NCI-H2107 (cell line): ENCODE measurements at places on chromosomes 12 and 14.

DNA sequence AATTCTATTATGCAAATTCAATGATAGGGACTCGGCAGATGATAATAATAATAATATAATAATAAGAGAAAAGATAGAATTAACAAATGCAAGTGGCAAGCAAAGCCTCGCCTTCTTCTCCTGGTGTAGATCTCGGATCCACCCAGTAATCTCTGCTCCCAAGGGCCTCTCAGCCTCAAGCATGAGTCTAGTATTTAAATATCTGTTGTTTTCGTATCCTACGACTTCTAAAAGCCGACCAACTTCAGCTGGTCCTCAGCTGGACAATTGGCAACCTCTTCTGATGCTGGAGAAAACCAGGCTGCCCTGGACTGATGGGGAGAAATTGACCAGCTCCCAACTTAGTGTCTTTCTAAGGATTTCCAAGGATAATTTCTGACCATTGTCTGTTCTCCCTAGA, 14.0 kb upstream of the MAP1LC3B2 start:
- DNase-seq, result no peak

GRCh38 chr14:92520102-92521057, 6.8 kb downstream of the RIN3 start:
- no peak for DNase-seq

- DNase-seq, result no peak
Measured at GRCh38 chr12:116661341-116661740, 76.5 kb downstream of the SPRING1 start.

DNA sequence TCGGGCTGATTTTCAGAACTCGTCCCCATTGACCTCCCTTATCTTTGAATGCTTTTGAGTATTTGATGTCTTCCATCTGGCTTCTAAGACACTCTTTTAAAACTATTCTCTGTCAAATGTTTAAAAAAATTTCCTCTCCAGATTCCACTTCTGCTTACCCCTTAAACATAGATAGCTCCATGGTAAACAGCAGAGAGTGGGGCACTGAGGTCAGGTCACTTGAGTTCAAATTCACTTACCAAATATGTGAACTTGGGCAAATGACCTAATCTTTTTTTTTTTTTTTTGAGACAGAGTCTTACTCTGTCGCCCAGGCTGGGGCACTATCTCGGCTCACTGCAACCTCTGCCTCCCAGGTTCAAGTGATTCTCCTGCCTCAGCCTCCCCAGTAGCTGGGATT, 126.8 kb upstream of the CPSF6 start:
- no peak for DNase-seq

DNA sequence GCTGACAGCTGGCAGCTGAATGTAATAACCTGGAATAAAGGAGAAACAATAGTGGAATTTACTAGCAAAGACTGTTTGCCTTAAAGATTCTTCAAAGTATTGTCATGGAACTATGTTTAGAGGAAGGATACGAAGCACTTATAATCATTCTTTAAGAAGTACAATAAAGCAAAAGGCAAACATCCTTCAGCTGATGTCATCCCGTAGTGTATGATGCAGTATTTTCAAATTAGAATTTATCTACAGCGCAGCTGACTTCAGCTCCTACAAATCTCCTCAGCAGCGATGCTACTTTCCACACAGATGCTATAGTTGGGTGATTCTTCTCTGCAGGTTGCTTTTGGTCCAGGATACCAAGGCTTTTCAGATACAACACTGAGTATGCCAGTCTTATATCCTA, 31.5 kb downstream of the CLEC1A start:
- DNase-seq, result no peak
